AML-193 (cell line): ENCODE measurements at places on chromosomes 7 and 10.

GRCh38 chr10:69516316-69516715 lies 56.9 kb downstream of the NEUROG3 start:
- DNase-seq = no peak

DNA sequence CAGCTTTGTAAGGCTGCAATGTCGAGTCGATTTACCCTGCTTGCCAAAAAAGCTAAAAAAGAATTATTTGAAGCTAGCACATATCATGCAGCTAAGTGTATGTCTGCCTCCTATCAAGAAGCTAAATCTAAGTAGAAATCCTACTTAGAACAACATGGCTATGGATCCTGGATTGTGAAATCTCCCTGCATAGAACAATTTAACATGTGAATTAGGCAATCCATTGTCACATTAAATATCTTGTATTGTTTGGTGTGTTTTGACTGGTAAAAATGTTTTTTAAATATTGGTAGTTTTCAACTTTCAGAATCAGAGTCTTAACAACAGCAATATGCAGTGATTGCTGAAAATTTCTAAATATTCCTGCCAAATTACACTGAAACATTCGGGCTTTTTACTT lies 73.3 kb downstream of the SKIDA1 start:
- no peak for DNase-seq

- DNase-seq = no peak
These were observed 451.0 kb upstream of the ADARB2 start for GRCh38 chr10:2188371-2188770.

DNA sequence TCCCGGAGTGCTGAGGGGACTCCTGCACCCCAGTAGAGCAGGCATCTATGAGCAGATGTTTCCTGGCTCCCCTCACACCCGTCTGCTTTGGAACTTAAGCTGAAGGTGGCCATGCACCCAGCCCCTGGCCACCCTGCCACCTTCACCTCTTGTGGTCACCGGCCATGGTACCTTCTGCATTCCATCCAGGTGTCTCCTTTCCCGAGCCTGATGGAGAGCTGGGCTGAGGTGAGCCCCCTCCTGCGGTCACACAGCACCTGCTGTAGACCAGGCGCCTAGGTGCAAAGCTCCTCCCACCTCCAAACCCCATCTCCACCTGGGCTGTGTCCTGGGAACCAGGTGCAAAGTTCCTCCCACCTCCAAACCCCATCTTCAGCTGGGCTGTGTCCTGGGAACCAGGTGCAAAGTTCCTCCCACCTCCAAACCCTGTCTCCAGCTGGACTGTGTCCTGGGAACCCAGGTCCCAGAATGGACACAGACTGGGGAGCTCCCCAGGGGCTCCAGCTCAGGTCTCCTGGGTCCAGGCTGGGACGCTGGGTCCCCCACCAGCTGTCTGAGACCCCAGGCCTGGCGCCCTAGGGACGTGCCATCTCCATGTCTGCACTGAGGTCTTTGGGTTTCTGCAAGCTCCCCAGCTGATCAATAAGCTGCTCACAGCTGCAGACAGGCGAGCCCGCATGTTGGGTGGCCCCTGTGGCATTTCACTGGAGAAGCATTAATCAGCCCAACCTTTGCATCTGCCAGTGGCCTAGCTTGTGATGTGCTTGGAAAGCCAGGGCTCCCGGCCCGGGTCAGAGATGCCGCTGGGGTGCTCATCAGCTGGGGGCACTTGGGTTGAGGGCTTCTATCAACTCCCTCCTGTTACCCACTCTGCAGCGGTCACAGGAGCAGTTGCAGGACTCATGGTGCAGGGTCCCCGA lies 61.2 kb upstream of the INPP5A start:
- DNase-seq = no peak

- peak; percentile 79 for DNase-seq
These were observed 32.5 kb upstream of the EPC1 start for GRCh38 chr10:32379318-32379949.

DNA sequence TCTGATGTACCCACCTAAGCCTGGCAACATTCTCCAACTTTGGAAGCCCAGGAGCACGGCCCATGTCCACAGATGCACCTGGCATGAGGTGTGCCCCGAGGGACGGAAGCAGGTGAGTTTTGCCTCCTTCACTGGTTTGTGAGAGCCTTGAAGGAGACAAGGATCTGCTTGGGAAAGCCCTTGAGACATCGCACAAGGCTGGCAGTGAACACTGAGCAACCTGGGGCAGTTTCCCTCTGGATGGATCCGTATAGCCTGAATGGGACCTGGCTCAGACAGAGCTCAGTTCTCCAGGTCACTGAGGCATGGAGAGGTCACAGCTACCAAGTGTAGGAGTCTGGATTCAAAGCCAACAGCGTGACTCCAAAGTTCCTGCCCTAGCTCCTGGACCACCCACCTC lies 8.8 kb upstream of the NUPR2 start:
- no peak for DNase-seq

GRCh38 chr7:17042211-17042610 lies 160.4 kb upstream of the AGR3 start:
- no peak for DNase-seq

DNA sequence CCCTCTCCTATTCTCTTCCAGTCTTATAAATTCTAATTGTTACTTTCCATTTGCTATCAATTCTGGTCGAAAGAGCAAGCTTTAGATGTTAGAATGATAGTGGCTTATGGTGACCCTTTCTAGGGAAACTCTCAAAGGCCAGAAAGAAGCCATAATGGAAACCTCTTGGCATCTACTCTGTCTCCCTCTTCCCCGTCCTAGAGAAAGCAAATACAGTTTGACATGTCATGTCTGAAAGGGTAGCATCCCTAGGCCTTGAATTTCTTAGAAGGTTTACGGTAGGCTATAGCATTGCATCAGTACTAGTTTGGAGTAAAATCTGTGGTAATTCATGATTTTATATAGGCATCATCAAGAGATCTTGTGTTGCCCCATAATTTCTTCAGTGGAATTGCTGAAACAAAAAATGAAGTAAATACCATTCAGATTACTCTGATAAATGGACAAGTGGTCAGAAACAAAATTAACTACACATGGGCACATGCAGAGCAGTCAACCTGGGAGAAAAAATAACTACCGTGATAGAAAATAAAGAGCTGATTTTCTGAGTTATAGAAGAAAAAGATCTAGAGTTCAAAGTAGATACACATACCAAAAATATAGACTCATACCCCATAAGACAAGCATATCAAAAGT lies 4.4 kb downstream of the PRKAR2B start:
- no peak for DNase-seq

- DNase-seq = no peak
These were observed 7.9 kb downstream of the BRI3 start for GRCh38 chr7:98289333-98289875.
